Right forelimb (tissue), 1 donor: ENCODE measurements at places on chromosomes 1 and 21.

DNA sequence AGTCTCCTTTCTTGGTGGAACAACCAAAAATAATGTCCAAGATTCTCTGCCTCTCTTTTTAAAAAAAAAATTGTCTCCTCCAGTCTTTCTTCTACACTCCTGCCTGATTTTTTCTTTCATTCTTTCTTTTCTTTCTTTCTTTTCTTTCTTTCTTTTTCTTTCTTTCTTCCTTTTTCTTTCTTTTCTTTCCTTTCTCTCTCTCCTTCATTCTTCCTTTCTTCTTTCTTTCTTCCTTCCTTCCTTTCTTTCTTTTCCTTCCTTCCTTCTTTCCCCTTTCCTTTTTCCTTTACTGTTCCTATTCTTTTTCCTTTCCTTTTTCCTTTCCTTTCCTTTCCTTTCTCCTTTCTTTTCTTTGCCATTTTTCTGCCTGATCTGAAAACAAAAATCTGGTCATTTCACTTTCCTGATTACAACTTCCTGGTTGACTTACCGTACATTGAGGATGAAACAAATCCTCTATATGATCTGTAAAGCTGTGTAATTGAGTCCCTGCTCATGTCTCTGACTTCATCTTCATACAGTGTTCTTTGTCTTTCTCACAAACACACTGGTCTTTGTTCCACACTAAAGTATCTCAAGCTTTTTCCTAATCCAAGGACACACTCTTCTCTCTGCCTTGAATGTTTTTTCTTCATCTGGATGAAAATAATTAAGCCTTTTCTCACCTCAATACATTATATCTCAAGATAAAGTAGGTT is 6.1 kb upstream of the KRTAP23-1 start:
- no peak for DNase-seq

GRCh38 chr1:203296460-203297073 is 8.8 kb upstream of the BTG2 start:
- DNase-seq, result no peak

- no peak for DNase-seq
These were observed 716.4 kb downstream of the AMY1C start for GRCh38 chr1:104466068-104466467.

GRCh38 chr1:201192261-201192788 is 1.7 kb downstream of the IGFN1 start:
- DNase-seq, result no peak

- no peak for DNase-seq
These were observed 17.9 kb upstream of the H3-3A start for GRCh38 chr1:226044514-226045101.
